ENCODE measurements at places on chromosomes 1 and 21. TPM values are rescaled to one million over a fixed set of nuclear protein-coding genes. Genes with fewer than 3 reads are reported as not detected.

FCRL3 gene
- total RNA-seq, result not detected

SSBP3 gene
- 17.5 TPM for total RNA-seq

IFNGR2 gene
- total RNA-seq, result 182 TPM

FAM72C gene
- total RNA-seq, result 5.9 TPM

NPHS2 gene
- not detected for total RNA-seq

ROR1 gene
- total RNA-seq, result 1.3 TPM

SYT6 gene
- total RNA-seq, result not detected

FAM72D gene
- 3.1 TPM for total RNA-seq

RGL1 gene
- total RNA-seq, result 0.62 TPM

TTC3 gene
- 64.9 TPM for total RNA-seq

CFAP107 gene
- total RNA-seq, result not detected

F13B gene
- not detected for total RNA-seq

NPR1 gene
- 0.08 TPM for total RNA-seq

VTCN1 gene
- total RNA-seq, result not detected

S100PBP gene
- 13.3 TPM for total RNA-seq

KPRP gene
- total RNA-seq, result 0.04 TPM

FMO5 gene
- 0.39 TPM for total RNA-seq

OR2T2 gene
- not detected for total RNA-seq

CHD5 gene
- total RNA-seq, result not detected

CRYBG2 gene
- total RNA-seq, result 3.3 TPM

HTR6 gene
- not detected for total RNA-seq

PRR9 gene
- total RNA-seq, result not detected
